ENCODE measurements at places on chromosomes 11 and 22.

DNA sequence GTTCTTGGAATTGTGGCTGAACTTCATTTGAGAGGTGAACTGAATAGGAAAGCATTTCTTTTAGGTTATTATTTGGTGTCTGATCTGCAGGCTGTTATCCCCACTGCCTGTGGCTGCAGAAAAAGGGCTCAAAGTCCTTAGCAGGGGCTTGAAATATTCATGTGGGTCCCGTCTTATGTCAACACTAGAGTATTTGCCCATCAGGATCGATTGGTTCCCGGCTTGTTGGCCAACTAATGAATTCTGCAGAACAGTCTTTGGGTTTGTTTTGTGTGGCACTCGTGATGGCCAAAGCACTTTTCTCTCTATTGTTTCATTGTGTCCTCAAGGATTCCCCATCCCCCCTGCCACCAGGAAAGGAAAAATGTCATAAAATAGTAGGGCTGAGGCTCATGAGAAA, 211.9 kb downstream of the MYO18B start:
- DNase-seq: no peak

- no peak for DNase-seq
Observed at GRCh38 chr11:33731723-33732531, 4.3 kb downstream of the CD59 start.

- DNase-seq: no peak
Observed at GRCh38 chr11:18011633-18012032, 1.2 kb downstream of the SERGEF start.

DNA sequence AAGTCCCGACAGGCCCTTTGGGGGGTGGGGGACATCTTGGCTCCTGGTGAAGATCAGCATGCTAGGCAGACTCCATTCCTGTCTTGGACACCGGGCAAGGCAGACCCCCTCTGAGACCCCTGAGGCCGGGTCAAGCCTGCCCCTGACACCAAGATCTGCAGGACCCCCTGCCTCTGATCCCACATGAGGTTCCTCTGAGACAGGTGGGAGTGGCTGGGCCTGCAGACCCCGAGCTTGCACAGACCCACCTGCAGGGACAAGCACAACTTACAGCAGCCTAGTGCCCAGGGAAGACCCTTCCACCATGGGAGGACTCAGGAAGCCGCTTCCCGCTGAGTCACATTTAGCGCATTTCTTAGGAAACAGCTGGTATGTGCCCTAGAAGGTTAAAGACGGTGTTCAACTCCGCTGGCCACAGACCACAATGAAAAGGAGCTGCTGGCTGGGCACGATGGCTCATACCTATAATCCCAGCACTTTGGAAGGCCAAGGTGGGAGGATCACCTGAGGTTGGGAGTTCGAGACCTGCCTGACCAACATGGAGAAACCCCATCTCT, 15.5 kb downstream of the ARVCF start:
- DNase-seq: no peak

DNA sequence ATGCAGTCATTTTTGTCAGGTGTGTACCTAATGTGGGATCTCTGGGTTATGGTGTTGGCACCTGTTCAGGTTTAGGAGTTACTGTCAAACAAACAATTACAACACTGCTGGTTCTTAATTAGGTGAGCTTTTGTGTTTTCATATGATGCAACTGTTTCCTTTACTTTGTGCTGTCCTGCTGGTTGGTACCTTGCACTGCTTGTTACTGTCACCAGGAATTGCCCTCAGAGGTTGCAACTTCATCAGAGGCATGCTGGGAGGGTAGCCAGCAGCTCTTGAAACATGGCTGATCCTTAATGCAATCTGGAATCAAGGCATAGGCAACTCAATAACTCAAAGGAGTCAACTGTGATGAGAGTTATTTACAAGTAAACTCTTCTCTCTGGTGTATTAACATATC, 400.3 kb downstream of the MIAT start:
- DNase-seq: no peak

GRCh38 chr11:60705895-60706294, 6.5 kb downstream of the MS4A8 start:
- DNase-seq: no peak

- no peak for DNase-seq
Observed at GRCh38 chr11:132456751-132457328, 1075.5 kb downstream of the OPCML start.

DNA sequence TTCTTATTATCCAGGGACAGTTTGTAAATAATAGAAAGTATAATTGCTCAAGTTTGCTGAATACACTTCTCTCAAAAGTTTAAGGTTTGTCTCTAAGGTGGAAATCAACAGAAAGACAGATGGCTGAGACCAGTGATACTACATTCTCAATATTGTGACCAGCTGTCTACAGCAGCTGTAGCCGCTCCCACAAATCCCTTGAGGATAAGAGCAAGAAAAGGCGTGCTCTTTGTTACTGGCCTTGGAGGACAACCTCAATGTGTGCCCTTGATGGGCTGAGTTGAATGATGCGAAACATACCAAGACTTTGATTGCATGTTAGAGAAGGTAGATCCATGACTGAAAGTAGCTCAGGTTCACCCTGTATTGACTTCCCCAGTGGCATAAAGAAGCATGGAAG, 6.1 kb downstream of the OR6M1 start:
- no peak for DNase-seq

GRCh38 chr11:21007297-21007696, 337.9 kb downstream of the NELL1 start:
- no peak for DNase-seq

DNA sequence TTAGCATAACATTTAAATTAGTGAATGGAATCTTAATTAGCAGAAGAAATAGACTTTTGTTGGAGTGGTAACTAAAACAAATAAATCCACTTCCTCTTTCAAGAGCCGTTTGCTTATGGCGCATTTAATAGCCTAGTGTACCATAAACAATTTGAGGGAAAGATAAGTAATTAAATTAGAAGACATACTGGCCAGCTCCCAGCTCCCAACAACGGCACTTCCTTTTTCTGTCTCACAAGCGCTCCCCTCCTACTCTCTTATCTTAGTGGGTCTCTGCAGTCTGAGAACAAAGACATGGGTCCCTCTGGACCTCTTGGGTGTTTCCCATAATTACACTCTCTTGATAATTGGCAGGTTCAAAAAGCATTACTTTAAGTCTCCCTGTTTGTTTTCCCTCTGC, 146.0 kb downstream of the OPCML start:
- no peak for DNase-seq

DNA sequence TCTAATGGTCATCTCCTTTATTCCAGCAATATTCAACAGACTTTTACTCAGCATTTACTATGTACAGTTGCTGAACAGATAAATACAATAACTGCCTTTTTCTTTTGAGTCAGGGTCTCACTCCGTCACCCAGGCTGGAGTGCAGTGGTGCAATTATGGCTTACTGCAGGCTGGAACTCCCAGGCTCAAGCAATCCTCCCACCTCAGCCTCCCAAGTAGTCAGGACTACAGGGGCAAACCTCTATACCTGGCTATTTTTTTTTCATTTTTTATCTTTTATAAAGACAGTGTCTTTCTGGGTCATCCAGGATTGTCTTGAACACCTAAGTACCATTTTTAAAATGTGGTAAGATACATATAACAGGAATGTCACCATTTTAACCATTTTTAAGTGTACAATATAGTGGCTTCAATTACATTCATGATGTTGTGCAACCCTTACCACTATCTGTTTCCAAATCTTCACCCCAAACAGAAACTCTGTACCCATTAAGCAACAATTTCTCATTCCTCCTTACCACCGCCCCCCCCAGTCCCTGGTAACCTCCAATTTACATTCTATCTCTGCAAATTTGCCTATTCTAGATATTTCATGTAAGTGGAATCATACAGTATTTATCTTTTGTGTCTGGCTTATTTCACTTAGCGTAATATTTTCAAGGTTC, 67.8 kb downstream of the MIAT start:
- no peak for DNase-seq

GRCh38 chr11:45850446-45850845, 3.2 kb downstream of the CRY2 start:
- no peak for DNase-seq

DNA sequence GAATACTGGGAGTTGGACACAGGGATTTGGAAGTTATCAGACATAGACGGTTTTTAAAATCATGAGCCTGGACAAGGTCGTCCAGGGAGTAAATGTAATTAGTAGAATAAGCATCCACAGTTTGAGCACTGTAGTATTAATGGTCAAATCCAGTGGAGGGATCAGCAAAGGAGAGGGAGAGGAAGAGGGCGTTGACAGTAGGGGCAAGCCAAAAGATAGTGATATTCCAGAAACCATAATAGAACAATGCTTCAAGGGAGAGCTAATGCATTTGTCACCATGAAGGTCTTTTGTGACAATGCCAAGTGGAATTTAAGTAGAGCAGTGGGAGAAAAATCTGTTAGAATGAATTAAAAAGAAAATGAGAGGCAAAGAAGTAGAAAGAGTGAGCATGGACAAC, 68.9 kb upstream of the SLC5A12 start:
- DNase-seq: no peak

- no peak for DNase-seq
Observed at GRCh38 chr11:2434008-2434407, 10.3 kb downstream of the TRPM5 start.

- DNase-seq: no peak
Observed at GRCh38 chr11:115298300-115299012, 205.8 kb downstream of the CADM1 start.

DNA sequence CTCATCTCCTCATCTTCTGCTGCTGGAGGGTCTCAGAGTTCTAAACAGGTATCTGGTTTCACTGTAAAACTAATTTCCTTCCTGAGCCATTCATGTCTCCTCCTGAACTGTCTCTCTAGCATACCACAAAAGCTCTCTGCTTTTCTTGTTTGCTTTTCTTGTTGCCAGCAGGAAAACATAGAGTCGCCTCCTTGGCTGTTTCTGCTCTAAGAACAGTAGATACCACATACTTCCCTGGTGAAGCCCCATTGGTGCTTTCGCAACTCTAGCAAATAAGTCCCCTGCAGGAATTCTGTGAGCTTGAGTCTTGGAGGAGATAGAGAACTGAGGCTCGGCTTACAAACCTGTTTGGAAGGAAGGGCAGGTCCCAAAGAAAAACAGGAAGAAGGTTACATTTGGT, 7.0 kb downstream of the DIXDC1 start:
- DNase-seq: no peak

DNA sequence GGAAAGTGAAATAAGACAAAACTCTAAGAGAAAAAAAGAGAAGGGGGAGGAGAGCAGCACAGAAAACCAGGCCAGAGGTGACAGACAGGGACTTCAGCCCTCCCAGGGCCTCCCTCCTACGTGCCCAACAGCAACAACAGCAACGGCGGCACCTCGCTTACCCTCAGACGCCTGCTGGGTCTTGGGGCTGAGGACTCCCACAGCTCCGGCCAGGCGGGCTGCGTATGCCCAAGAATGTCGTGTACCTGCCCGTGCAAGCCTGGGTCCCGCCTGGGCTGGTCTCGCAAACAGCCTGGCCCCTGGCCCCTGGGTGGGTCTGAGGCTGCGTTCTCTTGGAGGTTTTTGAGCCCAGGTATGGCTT, 30.5 kb downstream of the ARAP1 start:
- DNase-seq: peak; percentile 19

DNA sequence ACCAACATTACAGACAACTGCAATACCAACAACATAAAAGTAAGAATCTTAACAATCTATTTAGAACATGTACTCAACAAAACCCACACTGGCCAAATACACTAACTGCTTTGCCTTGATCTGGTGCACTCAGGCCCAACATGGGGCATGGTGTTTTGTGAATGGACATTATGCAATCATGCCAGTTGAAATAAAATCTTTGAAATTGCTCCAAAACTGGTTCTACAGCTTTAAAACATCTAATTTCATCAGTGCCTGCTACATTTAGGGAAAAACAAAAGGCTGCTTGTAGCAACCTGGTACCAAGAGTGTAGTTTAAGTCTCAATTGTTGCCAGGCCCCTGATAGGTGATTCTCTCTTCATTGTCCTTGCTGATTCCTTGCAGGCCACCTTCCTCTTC, 3.3 kb upstream of the CTR9 start:
- DNase-seq: no peak

- no peak for DNase-seq
Observed at GRCh38 chr11:44483919-44484610, 81.4 kb upstream of the CD82 start.

DNA sequence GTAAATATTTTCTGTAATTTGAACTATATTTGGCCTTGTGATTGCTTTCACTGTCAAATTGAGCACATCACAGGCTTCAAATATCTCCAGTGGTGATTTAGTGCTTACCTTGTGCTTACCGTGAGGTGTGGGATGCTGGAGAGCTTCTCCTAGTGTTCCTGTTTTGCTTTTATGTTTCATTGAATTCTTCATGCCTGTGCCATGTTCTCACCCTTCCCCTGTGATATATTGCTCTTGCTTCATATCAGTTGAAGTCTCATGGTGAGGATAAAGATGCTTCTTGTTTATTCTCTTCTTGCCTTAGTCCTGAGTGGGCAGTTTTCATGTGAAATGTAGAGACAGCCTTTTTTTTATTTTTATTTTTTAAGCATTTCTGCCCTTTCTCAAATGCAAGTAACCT, 198.0 kb upstream of the PDGFD start:
- DNase-seq: no peak

DNA sequence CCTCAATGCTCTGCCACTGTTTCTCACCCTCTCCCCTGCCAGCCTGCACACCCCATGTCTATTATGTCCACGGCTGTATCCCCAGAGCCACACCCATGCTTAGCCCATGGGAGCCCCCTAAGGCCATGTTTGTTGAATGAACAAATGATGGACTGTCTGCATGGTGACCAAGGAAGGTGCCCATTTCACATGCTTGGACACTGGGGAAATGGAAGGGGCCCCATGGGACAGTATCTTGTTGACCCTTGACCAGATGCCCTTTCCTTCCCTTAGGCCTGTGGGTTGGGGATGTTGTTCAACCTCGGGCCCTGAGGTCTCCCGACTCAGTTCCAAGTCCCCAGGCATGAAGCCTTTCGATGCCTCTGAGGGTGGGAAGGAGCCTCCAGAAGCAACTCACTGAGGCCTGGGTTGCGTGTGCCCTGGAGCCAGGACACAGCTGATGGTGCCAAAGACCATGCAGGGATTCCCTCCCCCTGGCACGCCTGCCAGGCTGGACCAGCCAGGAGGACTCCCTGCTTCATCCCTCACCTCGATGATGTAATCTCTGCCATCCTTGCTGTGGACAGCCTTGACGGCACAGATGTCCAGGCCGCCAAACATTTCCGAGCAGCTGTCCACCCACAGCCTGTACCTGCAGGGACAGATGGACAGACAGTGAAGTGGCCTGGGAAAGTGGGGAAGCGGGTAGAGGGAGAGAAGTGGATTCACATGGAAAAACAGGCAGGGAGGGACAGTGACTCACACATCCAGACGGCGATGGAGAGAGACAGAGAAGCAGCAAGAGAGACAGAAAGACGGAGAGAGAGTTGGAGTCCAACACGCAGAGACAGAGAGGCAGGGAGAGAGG, 58.9 kb downstream of the FBXO7 start:
- no peak for DNase-seq

- DNase-seq: no peak
Observed at GRCh38 chr11:37612146-37612545, 1014.1 kb upstream of the RAG2 start.

- DNase-seq: no peak
Observed at GRCh38 chr22:26669060-26669481, 11.7 kb downstream of the MIAT start.

DNA sequence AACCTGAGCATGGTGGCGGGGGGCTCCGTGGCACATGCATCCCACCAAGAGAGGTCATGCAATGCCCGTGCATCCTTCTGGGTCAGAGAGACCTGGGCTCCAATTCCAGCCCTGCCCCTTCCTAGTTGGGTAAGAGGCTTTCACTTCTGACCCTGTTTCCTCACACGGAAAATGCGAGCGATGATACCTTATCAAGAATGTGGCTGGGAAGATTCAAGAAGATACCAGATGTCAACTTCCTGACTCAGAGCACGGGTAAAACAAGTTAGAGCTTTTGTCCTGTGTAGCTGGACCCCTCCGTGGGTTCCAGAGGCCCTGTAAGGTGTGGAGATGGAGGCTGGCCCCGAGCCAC, 8.7 kb upstream of the DGKZ start:
- DNase-seq: no peak
